Stimulated activated CD8-positive, alpha-beta memory T cell treated with anti-CD3 and anti-CD28 coated beads, Interleukin-4, amount 100 ng/mL, for 1 hour (primary cell): ENCODE measurements at places on chromosomes 5 and 9.

DNA sequence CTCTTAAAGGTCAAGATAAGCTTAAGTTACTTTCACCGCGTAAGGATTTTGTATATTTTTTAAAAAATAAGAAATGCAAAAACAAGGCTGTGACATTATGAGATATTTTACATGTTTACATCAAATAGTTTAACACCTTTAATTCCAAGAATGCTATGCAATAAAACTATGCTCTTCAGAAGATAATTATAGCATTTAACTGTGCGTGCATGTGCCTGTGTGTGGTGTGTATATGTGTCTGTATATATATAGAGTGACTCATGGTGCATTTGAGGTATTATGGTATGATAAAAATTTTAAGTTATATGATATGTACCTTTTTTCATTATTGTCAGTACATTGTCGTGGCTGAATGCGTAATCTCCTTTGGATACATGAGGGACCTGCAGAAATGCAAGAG is 539.3 kb downstream of the PDE4D start:
- DNase-seq: no peak

- DNase-seq: no peak
These were observed 185.7 kb upstream of the VCAN start for GRCh38 chr5:83285661-83286398.

GRCh38 chr9:136170006-136170901 is 34.7 kb downstream of the LHX3 start:
- no peak for DNase-seq

DNA sequence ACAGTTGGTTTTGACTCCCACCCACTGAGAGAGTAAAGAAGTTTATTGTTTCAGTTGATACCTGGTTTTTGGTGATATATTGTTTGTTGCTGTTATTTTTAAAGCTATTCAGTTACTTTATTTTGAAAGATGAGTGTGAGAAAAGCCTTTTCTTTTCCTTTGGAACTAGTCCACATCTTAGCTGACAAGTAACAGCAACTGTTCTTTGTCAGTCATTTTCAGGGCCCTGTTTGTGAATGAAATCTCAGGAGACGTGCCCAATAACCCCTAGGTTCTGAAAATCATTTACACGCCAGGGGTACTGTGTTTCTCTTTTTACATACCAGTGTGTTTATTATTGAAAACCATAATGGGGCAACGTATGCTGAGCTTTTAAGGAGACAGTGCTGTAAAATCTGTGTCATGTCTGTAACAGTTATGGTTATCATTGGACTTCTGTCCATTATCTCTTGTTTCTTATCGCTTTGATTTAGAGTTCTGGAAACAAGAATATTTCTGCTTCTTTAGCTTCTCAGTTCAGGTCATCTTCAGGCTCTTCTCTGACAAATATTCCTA is 75.0 kb downstream of the LIX1 start:
- no peak for DNase-seq

- no peak for DNase-seq
These were observed 76.3 kb downstream of the CERT1 start for GRCh38 chr5:75435096-75435495.

GRCh38 chr9:75414371-75415160 is 326.3 kb downstream of the OSTF1 start:
- no peak for DNase-seq

GRCh38 chr9:82302968-82303655 is 314.5 kb downstream of the SPATA31D1 start:
- no peak for DNase-seq

DNA sequence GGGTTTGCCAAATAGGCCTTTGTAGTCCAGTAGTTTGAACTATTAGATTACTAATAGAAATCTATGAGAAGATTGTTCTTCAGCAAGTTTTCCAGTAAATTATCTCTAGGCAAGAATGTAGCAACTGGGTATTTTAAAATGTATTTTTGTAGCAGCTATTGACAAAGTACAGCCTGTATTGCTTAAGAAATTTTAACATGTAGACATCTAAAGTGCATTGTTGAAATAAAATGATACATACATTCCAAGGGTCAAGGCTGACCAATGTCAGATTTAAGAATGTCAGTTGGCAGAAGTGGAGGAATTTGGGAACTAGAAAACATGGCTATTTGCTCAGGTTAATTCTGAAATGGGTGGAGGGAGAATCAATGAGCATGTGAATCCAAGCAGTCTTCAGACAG is 57.5 kb upstream of the ZSWIM6 start:
- DNase-seq: no peak

GRCh38 chr9:27112235-27112634 is 3.2 kb downstream of the TEK start:
- DNase-seq: no peak

- no peak for DNase-seq
These were observed 167.5 kb downstream of the SYK start for GRCh38 chr9:90969021-90969675.

DNA sequence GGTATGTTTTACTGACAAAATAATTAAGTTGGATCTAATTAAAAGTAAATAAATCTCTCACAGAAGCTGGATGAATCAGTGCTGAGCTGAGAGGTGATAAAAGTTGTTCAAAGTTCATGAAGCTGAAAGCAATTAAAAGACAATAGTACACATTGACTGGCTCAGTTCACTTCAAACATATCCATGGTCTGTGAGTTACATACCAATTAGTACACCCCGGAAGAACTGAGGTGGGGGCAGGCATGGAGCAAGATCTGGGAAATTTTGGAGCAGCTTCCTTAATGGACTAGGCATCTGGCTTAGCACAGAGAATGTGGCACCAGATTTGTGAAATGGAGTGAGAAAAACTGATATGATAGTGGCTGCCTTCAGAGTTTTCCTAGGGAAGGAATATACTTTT is 152.7 kb downstream of the ATP10B start:
- DNase-seq: no peak

GRCh38 chr5:179142434-179143198 is 82.4 kb downstream of the ZNF354C start:
- DNase-seq: no peak

GRCh38 chr5:77454123-77454522 is 38.0 kb downstream of the WDR41 start:
- no peak for DNase-seq

GRCh38 chr9:93122721-93123221 is 11.3 kb downstream of the NINJ1 start:
- no peak for DNase-seq

GRCh38 chr9:69066955-69067354 is 31.4 kb downstream of the FXN start:
- DNase-seq: no peak

GRCh38 chr5:139574641-139575312 is 13.6 kb downstream of the UBE2D2 start:
- DNase-seq: no peak

- DNase-seq: peak; percentile 8
These were observed 54.5 kb downstream of the DIAPH1 start for GRCh38 chr5:141564216-141564692.

GRCh38 chr9:69137311-69137710 is 36.8 kb upstream of the TJP2 start:
- no peak for DNase-seq
